ENCODE measurements at places on chromosomes 3 and 15. TPM values are rescaled to one million over a fixed set of nuclear protein-coding genes. Genes with fewer than 3 reads are reported as not detected.
A peak's percentile ranks its signal among the peaks of the same experiment; 100 is the strongest.

GRCh38 chr3:124101643-124102042, 109.7 kb upstream of the ROPN1 start:
- no peak for DNase-seq

GRCh38 chr3:18234717-18235335, 190.3 kb downstream of the SATB1 start:
- no peak for DNase-seq

DNA sequence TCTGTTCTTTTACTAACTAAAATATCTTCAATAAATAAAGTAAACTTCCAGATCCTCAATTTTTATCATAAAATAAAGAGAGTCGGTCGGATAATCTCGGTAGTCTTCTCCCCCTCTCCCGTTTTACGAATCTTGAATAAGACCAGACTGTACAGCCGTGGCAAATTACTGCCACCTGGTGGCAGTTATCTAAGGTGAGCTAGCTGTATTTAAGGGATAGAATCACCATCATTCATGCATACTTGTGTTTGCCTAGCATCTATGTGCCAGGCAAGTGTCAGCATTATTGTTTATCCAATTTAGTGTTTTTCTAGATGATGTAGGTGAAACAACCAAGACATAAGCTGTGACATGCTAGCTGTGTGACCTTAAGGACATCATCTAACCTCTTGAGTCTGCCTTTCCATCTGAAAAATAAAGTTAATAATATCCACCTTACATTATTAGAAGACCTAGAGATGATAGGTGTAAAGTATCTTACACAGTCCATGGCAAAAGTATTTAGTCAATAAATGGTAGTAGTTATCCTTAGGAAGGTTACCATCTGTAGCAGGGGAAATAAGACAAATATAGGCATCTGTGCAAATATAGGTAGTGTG, 21.3 kb downstream of the DUT start:
- no peak for DNase-seq

GRCh38 chr3:22942981-22943380, 260.1 kb upstream of the UBE2E2 start:
- DNase-seq, result no peak

DNA sequence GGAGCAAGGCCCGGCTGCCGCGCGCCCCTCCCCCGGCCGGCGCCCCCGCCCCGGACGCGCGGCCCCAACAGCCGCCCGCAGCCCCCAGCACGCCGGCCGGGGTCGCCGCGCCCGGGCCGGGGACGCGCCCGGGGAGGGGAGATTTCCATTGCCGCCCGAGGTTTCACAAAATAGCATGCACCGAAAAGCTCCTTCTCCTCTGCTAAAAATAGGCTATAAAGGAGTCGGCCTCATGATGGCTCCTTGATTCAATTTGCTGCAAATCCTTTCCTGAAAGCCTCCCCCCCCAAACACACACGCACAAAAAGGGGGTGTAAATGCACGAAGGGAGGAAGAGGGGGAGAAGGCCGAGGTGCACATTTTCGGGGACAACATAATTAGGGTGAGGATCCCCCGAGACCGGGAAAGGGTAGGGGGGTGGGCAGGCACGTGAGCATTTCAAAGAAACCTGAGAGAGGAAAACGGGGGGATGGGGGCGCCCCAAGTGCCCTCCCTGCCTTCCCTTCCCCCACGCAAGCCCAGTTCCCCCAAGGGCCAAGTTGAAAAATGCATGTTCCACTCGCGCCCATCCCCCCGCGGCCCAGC, 734 bp downstream of the TBL1XR1 start:
- peak; percentile 3 for DNase-seq

GRCh38 chr3:65873028-65873427, 165.7 kb downstream of the MAGI1 start:
- DNase-seq, result no peak

- no peak for DNase-seq
Observed at GRCh38 chr15:73677146-73677607, 7.0 kb upstream of the CD276 start.

- DNase-seq, result no peak
Observed at GRCh38 chr3:43473244-43473643, 148.6 kb downstream of the ANO10 start.

DNA sequence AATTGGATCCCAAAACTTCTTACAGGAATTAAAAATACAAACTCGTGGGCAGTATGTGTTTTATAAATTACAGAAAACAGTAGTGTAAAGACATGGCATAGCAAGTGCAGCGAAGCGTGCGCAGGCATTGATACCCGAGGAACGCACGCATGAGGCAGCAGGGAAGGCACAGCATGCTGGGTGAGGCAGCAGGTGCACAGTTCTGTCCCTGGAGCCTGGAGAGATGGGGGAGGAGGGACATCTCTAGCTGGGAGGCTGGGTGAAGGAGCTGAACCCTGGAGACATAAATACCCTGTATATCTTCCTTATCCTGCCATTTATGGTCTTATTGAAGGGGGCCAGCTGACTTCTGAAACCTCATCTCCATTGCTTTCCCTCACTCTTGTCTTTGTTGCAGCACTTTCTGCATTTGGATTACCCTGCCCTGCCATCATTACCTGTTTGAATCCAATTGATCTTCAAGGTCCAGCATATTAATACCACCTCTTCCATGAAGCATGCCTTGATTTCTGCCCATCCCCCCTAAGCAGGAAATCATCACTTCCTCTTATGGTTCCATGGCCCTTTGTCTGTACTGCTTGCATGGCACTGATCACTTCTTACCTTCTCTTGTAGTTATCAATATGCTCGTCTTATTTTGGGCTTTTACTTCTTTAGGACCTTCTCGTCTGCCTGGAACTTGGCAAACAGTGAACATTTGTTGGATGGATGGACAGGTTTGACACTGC, 20.5 kb downstream of the LPP start:
- DNase-seq, result no peak

DNA sequence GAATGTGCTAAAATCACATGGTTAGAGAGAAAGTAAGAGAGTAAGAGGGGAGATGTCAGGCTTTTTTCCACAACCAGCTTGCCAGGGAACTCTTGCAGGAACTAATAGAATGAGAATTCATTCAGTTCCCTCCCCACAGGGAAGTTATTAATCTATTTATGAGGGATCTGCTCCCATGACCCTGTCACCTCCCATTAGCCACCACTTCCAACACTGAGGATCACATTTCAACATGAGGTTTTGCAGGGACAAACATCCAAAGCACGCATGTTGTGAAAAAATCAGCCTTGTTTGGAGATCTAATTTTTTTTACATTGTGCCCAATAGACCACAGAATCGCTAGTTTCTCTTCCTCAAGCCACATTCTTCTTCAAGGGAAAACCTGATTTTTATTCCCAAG, 904.0 kb downstream of the TBL1XR1 start:
- DNase-seq, result no peak

Gene TM6SF1
- 11.0 TPM for total RNA-seq

Gene PIAS1
- total RNA-seq, result 45.1 TPM

Gene PCSK6
- 8.8 TPM for total RNA-seq

Gene CERS3
- total RNA-seq, result not detected

Data from thoracic aorta (tissue), 2 donors.